ENCODE measurements at places on chromosomes 5 and 9.

DNA sequence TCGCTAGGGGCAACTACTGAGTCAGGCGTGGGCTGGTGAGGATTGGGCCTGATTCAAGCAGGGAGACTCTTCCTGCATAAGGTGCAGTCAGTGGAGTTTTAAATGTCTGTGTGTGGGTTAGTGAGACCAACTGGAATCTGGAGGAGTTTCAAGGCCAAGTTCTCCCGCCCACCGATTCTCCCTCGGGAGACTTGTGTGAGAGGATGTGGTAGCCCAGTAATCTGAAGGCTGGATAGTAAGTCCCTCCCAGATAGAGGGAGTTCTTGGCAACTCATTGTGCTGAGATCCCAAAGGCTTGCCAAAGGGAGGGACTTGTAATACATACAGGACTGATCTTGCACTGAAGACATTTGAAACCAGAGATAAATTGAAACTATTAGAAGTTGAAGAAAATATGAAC is 51.8 kb downstream of the WDR36 start:
- DNase-seq, result no peak

- no peak for DNase-seq
Observed at GRCh38 chr5:134398609-134399155, 13.0 kb downstream of the CDKN2AIPNL start.

GRCh38 chr5:106510321-106510720 is 1160.4 kb downstream of the EFNA5 start:
- no peak for DNase-seq

GRCh38 chr5:149325166-149325735 is 20.0 kb upstream of the GRPEL2 start:
- DNase-seq, result no peak

GRCh38 chr5:177508221-177508611 is 1.4 kb downstream of the DOK3 start:
- DNase-seq, result no peak

DNA sequence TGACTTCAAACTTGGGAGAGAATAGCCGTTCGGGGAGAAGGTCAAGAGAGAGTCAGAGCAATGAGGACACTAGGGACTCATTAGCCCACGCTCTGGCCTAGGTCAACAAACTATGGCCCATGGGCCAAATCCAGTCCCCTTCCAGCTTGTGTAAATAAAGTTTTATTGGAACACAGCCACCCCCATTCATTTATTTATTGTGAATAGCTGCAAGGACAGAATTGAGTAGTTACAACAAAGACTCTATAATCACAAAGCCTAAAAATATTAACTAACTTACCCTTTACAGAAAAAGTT is 33.1 kb upstream of the TRIM32 start:
- no peak for DNase-seq

DNA sequence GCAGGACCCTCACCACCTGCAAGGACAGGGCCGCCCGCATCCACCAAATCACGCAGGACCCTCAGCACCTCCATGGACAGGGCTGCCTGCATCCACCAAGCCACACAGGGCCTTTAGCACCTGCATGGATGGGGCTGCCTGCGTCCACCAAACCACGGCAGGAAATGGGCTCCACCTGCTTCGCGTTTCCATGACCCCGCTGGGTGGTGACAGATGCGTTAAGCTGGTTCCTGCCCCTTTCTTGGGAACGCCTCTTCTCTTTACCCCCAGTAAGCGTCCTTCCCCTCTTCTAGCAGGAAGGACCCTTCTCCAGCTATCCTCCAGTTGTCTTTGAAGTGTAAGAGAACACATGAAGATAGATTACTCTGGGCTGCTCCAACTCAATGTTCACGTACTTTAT is 13.5 kb downstream of the FBP1 start:
- DNase-seq, result no peak

DNA sequence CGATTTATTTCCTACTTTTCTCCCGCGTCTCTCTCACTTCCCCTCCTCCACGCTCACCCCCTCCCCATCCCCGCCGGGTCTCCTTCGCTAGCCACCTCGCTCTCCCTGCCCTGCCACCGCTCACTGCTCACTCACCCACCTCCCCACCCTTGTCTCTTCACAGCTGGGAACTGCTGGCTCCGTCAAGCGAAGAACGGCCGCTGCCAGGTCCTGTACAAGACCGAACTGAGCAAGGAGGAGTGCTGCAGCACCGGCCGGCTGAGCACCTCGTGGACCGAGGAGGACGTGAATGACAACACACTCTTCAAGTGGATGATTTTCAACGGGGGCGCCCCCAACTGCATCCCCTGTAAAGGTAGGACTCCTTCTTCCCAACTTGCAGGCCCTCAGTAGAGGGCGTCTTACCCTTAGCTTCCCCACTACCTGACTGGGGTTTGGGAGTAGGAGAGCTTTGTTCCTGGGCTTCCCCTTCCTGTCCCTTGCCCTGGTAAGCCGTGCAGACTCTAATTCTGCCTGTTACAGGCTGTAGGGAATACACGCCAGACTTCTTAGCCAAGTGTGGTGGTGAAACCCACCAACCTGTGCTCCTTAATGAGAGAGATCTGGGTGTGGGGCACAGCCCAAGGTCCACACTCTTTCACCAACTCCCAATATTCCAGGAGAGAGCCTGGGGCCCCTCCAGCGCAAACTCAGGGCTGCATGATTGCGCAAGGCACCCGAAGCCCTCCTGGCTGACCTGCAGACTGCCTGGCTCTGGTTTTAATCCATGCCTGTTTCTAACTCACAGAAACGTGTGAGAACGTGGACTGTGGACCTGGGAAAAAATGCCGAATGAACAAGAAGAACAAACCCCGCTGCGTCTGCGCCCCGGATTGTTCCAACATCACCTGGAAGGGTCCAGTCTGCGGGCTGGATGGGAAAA is 2.5 kb downstream of the FST start:
- DNase-seq, result no peak

DNA sequence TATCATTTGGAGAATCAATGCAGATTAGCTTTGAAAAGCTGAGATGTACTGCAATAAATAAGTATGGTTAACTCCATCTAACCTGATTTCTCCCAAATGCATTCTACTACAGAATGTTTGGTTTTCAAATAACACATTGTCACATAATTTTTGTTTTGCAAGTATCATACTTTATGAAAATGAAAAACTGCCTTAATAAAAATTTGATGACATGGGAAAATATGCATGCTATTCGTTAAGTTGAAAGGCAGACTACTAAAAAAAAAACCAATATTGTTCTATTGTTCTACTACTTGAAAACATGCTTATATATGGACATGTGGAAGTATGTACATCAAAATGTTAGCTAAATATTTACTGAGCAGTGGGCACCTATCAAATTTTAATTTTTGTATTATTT is 668.9 kb downstream of the HTR1A start:
- no peak for DNase-seq

DNA sequence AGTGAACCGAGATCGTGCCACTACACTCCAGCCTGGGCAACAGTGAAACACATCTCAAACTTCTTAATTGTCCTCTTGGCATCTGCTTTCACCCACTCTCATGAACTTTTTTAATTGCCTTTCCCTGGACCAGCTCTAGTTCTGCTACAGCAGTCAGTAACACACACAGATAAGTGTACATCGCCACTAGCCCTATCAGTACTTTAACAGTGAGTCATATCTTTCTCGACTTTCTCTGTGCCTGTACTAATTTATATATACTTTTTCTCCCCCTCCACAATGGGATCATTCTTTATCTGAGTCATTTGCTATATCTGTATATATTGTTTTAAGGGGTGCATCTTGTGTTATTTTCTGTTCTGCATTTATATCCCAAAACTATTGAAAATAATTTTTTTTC is 6.7 kb downstream of the CDC37L1 start:
- no peak for DNase-seq

GRCh38 chr9:96515621-96516470 is 65.9 kb downstream of the HABP4 start:
- DNase-seq, result no peak

- DNase-seq, result no peak
Observed at GRCh38 chr5:154801083-154801482, 45.9 kb downstream of the LARP1 start.

DNA sequence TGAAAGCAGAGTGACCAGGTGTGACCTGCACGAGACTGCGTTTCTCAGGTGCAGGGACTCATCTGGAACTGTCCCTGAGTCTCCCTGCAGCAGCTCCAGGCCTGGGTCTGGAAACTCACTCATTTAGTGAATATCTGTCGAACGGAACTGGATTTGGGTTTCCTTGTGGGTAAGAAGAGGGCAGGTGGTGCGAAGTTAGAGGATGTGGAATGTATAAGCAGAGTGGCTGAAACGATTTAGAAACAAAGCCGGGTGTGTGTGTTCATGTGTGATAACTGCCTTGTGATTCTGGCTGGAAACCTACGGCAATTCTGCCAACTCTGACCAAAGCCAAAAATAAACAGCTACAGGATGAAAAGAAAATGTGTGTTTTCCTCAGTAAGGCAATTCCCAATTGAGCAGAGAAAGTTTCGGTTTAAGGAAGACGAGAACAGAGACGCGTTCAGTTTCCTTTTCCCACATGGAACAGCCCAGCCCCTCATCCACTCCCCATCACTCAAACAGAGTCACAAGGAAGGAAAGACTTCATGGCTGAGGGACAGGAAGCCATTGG is 130.3 kb downstream of the NSG2 start:
- no peak for DNase-seq
